ENCODE measurements at places on chromosomes 7 and 10.

DNA sequence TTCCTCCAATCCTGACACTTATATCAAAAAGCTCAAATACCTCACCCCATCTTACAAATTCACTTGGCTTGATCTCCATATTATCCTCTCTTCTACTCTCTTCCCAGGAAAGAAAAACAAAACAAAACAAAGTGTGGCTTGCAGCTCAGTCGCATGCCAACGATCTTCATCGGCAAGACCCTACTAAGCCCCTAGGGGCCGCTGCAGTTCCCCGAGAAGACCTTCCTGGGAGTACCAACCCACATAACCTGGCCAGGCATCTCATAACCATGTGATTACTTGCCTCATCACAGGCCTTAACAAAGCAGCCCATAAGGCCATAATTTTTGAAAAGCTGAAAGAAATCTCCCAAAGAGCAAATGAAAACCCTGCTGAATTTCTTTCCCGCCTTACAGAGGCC lies 103.7 kb downstream of the ZNF92 start:
- DNase-seq = no peak

DNA sequence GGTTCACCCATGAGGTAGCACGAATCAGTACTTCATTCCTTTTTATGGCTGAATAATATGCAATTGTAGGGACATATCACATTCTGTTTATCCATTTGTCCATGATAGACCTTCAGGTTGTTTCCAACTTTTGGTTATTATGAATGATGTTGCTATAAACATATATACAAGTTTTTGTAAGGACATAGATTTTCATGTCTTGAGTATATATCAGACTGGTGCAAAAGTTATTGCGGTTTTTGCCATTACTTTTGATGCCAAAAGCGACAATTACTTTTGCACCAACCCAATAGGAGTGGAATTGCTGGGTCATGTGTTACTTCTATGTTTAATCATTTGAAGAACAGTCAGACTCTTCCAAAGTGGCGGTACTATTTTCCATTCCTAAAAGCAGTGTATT lies 361.5 kb downstream of the RPS24 start:
- no peak for DNase-seq

DNA sequence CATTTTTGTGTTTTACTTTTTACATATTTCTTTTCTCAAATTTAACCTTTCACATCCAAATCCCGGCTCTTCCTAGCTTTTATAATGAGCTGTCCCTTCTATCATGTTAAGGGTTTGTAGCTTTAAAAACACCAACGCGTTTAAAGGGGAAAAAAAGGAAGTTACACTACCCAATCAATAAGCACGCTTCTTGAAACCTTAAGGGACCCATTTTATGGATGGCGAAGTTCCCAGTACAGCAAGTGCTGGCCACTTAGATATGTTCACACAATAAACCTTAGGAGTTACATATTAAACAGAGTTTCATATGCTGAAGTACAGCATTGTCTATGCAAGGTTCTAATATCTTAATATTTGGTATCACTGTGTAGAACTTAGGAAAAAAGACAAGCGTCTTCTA lies 1.8 kb downstream of the GNG11 start:
- no peak for DNase-seq

DNA sequence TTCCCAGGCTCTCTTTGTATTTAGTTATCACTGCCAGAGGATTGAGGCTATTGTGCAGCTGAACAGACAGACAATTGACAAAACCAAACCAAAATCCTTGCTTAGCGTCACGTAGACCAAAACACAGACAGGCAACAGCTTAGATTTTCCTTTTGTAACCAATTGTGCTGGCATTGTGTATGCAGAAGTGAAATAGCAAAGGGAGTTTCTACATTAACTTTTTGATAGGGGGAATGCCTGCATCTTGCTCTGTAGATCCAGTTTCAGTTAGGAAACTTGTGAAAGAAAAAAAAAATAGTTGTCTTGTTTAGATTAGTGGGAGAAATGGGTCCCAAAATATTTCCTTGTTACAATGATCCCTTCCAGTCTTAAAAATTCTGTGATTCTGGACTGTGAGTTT lies 333.8 kb downstream of the BBS9 start:
- DNase-seq = no peak

- DNase-seq = no peak
These were observed 32.9 kb upstream of the FAM3C start for GRCh38 chr7:121428855-121429489.

DNA sequence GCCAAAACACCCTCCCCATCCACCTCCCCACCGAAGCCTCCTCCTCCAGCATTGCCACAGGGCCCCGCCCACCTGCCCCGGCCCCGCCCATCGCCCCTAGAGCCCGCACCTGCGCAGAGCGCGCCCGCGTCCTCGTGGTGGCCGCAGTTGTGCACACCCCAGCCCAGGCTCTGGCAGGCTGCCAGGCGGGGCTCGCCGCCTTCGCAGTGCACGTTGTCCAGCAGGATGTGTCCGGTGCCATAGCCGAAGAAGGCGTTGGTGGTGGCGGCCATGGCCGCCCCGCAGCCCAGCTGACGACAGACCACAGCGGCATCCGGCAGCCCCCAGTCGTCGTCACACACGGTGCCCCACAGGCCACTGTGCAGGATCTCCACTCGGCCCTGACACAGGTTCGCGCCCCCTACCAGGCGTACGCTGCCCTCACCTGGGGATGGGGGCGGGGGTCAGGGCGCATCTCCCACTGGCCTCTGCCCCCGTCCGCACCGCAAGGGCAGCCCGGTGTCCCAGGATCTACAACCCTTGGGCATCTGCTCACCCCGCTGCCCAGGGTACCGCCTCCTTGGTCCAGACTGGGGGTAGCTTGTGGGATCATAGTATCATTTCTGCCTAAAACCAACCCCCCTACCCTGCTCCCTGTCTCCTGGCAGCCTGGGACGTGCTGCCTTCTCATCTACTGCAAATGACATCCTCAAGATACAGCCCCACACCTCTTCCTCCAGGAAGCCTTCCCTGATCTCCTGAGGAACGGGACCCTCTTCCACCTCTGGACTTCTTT lies 11.9 kb downstream of the SSC4D start:
- peak; percentile 66 for DNase-seq

DNA sequence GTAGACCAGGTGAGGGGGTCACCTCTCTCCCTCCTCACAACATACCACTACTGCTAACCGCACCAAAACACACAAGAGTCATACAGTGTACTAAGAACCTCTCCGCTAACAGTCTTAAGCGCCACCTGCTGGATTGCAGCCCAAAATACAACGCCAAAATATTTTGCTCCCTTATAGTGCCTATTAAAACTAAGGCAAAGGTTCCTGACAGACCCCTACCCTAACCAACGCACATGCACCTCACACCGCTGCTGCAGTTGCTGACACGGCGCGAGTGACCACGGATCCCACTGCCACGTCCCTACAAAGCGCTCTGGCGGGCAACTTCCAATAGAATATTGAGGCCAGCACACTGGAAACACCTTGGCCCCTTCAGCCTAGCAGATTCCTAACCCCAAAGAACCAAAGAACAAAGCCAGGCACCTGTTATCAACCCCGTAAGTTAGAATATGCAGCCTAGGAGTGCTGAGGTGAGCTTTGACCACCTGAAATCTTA lies 563.6 kb upstream of the SEMA3D start:
- DNase-seq = no peak

DNA sequence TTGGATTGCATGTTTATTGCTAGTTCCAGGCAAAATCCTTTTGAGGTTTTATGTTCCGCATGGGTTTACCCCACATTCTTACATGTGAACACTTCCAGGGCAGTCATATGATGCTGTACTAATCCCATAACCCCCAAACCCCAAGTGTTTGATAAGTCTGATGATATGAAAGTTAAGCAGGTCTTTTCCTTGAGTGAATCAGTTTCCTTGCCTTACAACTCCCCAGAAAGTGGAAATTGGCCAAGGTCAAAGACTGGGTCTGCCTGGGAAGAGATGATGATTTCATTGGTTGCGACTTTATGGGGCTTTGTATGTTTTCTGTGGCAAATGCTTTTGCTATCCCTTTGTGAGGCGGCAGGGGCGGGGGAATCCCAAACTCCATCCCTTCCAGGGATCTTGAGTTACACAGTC lies 24.7 kb downstream of the AFAP1L2 start:
- DNase-seq = no peak

GRCh38 chr7:25953859-25954258 lies 198.1 kb upstream of the NFE2L3 start:
- DNase-seq = no peak

DNA sequence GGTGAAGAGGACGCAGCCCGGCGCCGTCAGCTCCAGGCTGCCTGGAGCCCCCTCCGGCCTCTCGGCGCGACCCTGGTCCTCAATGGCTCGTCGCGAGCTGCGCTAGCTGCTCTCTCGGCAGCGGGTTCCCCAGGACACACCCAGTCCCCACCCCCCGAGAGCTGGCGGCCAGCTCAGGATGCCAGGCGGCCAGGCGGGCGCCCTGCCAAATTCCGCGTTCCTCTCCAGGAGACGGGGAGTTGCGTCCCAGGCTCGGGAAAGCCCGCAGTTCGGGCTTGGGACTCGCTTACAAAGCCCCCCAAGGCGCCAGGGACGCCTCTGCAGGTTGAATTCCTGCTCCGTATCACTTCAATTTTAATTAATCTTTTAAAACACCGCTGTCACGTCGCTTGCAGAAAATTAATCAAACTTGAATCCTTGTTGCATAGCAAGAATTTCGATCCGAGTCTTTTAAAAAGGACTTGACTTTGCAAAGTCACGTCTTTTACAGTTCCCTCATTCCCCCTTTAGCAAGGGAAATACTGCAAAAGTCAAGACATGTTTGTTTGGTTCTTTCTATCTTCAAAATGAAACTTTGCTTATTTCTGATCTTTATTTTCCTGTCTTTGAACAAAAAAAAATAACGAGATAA lies 28.2 kb downstream of the SKIDA1 start:
- no peak for DNase-seq

DNA sequence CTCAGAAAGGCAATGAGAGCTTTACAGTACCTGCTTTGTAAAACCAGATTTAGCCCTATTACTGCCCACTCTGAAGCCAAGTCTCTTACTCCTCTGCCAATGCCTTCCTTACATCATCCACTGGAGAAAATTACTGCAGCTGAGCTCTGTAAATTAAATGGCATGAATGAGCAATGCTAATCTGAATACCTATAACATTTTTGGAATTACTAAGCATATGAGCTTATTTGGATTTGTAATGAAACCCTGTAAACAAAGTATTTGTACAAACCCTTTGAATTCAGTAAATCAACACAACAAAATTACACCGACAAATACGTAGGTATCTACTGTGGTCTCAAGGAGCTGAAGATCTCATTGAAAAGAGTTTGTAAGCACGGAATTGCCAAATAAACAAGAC lies 12.1 kb upstream of the CCNY start:
- DNase-seq = no peak

- DNase-seq = no peak
These were observed 64.2 kb downstream of the BICC1 start for GRCh38 chr10:58576751-58577436.

DNA sequence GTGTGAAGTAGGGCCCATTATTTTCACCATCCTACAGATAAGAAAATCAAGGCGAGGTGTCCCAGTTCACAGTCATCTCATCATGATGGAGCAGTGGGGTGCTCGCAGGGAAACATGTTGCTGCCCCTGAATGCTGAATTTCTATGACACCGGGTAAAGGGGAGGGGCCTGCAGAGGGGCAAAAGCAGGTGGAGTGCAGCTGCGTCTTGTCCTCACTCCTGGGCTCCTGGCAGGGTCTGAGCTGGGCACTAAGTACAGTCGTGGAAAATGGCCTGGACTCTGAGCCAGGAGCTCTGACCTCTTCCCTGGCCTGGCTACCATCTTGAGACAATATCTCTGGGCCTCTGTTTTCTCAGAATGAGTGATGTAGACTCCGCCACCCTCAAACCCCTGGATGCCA lies 253.1 kb upstream of the PITRM1 start:
- DNase-seq = no peak

- no peak for DNase-seq
These were observed 66.3 kb upstream of the KLF6 start for GRCh38 chr10:3850999-3851937.

- no peak for DNase-seq
These were observed 46.7 kb upstream of the PLCE1 start for GRCh38 chr10:93947055-93947454.

DNA sequence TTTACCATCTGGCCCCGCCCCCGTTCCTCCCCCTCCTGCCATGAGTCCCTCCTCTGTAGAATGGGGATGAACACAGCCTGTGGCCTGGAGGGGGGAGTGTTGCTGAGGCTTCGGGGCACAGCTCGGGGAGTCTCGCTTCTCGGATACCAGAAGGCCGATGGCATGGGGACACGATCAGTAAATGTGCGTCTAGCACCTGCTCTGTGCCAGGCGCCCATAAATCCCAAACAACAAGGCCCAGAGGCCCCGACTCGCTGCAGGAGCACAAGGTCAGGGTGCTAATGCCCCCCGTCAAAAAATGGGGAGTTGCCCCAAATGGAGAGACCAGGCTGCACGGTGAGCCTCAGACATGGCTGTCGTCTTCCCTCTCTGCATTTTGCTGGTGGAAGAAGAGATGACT lies 40.7 kb downstream of the JAKMIP3 start:
- no peak for DNase-seq

DNA sequence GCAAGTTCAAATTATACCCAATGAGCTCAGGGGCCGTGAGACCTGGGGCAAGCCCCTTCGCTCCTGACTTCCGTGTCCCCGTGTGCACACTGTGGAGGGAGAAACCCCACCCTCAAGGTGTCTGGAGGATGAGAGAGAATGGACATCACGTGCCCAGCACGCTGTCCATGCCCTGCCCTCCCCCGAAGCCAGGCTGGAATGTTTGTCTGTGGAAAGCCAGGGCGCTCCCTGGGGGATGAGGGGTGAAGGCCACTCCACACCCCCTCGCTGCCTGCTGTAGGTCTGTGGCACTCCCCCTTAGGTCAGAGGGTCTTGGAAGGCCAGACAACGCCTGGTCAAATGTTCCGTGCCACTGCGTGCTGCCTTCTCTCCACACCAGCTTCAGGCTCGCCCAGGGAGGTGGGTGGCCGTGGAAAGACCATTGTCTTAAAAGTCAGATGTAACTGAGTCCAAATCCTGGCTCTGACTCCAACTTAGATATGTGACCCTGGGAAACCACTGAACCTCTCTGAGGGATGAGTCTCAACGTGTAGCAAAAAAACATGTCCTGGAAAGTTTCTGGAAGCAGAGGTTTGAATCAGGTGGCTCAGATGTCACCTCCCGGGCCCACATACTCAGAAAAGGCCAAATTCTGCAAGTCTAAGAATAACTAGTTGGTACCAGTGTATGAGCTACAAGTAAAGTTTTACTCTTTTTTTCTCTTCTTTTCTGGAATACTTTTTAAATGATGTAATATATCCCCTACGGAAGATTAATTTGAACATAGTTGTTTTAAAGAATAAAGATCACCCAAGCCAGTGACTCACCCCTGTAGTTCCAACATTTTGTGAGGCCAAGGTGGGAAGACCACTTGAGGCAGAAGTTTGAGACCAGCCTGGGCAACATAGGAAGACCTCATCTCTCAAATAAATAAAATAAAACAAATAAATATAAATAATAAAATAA lies 24.9 kb downstream of the RCC1L start:
- DNase-seq = no peak

Measured in stimulated activated CD8-positive, alpha-beta memory T cell treated with anti-CD3 and anti-CD28 coated beads, Interleukin-7, amount 100 ng/mL, for 1 hour (primary cell).